ENCODE measurements at places on chromosomes 3 and 15.

DNA sequence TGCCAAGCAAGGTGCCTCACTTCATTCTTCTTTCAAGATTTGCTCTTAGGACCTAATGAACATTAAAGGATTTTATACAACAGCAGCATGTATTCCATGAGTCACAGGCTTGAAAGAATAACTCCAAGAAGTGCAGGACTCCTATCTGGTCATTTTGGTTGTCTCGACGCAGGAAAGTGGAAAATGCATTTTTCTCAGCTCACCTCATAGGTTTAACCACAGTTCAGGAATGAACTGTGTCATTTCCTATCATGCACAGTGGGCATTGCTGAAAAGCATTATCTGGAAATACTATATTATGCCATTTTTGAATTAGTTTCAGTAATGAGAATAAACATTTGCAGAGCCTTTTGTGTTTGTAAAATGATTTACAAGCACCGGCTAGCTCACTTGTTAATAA lies 98.7 kb upstream of the BFSP2 start:
- DNase-seq: no peak

- DNase-seq: no peak
Observed at GRCh38 chr3:44555723-44556122, 730 bp downstream of the ZKSCAN7 start.

- DNase-seq: peak; percentile 93
Observed at GRCh38 chr3:46078712-46079400, 51.6 kb upstream of the XCR1 start.

DNA sequence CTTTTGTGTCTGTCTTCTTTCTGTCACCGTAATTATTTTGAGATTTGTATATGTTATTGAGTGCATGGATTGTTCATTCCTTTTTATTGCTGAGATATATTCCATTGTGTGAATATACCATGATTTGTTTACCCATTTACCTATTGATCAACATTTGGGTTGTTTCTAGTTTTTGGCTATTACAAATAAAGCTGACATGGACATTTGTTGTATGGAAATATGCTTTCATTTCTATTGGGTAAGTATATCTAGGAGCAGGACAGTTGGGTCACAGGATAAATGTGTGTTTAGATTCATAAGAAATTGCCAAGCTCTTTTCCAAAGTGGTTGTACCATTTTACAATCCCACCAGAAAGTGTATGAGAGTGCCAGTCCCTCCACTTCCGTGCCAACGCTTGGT lies 51.2 kb downstream of the PFN2 start:
- DNase-seq: no peak

GRCh38 chr3:161263057-161263456 lies 41.9 kb downstream of the NMD3 start:
- DNase-seq: no peak

DNA sequence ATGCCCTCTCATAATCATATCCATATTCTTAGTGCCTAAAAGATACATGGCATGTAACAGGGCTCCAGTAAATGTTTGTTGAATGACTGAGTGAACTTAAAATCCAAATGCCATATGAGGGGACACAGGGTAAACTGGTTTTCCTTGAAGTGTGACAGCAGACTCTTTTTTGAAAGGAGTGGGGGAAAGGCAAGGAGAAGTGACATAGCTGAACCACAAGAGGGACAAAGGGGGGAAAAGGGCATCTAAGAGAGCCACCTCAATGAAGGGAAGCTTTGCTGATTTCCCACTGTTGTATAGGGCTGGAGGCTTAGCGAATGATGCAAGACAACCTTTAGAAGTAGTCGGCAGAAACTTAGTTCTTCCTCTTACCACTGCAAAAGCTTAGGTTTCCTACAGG lies 9.1 kb downstream of the TRIM42 start:
- no peak for DNase-seq

DNA sequence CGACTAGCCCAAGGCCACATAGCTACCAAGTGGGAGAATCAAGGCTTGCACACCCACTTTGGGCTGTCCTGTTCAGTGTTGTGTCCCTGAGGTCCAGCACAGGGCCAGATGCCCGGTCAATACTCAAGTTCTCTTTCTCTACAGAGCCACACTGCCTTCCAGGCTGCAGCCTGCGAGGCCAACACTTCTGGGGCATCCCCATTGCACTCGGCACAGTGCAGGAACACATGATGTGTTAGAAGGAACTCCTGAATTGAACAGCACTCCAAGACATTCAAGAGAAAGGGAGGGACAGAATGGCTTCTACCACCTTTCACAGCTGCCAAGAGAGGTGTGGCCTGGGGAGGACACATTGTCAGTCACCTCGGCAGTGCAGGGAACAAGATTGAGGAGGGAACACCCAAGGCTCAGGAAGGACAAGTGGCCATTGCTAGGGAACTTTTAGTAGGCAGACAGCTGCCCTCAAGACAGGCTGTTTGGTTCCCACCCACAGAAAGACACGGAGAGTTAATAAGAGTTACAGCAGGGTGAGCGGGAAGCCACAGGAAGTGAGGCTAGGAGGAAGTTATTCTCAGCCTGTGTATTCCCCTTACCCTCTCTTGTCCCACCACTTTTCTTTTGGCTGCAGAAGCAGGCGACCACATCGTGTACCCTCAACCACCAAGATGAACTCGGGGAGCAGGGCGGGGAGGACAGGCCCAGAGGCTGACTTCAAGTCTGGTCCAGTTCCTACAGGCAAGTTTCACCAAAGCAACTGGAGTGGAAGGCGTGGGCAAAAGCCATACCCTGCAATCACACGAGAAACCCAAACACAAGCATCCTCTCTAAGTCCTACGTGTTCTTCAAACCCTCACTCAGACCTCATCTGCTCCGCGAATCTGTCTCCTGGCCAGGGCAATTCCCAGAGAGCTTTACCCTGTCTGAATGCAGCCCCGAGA lies 69.4 kb downstream of the SRGAP3 start:
- DNase-seq: no peak
